ENCODE measurements at places on chromosomes 2 and 18. TPM values are rescaled to one million over a fixed set of nuclear protein-coding genes. Genes with fewer than 3 reads are reported as not detected.
A peak's percentile ranks its signal among the peaks of the same experiment; 100 is the strongest.

- no peaks in the 10 kb centered on the region for H3K4me1 ChIP-seq
- no peak overlapping the region for H3K4me3 ChIP-seq
- H3K27me3 ChIP-seq: no peaks in the 10 kb centered on the region
- no peaks in the 10 kb centered on the region for H3K36me3 ChIP-seq
- DNase-seq: peak; percentile 20
Observed at GRCh38 chr2:17757321-17757720, 3.4 kb downstream of the GEN1 start.

TBR1 gene
- total RNA-seq: not detected

DNA sequence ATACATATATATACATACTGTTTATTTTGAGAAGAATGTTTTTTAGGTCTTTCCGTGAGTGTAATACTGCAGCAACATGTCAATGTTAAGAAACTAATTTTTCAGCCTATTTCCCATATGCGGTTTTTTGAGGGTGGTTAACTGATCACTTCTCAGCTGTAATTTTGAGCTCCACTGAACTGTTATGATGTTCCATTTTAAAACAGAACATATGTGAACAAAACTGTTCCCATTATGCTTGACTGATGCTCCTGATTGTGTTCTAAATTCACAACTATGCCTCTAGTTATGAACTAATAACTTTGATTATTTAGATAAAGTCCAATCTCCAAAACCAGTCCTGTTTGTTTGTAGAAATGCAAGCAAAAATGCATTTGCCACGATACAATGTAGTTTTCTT, 511.2 kb upstream of the FSIP2 start:
- H3K4me1 ChIP-seq: no peaks in the 10 kb centered on the region
- DNase-seq: no peak
- no peaks in the 10 kb centered on the region for H3K27me3 ChIP-seq
- H3K4me3 ChIP-seq: no peak overlapping the region

TMEM178A gene
- total RNA-seq: 0.18 TPM

TBC1D8 gene
- total RNA-seq: 1.3 TPM

DNA sequence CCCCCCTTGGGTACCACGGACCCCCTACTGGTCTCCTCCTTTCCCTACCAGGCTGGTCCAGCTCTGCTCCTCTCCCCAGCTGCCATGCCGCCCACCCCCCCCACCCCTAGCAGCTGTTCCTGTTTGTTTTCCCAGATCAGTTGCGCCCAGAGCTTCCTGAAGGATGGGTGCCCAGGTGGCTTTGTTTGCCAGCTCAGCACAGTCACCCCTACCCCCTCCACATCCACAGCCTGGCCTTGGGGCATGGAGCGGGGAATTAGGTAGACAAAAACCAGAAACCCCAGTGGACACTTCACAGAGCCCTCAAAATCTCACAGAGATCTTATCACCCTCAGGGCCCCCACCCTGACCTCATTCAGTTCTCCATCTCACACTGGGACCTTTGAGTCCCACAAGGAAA, 3.7 kb upstream of the CRYBA2 start:
- DNase-seq: no peak
- H3K4me1 ChIP-seq: no peaks in the 10 kb centered on the region
- H3K27ac ChIP-seq: no peak overlapping the region
- no peaks in the 10 kb centered on the region for H3K36me3 ChIP-seq
- peaks cover 85% of the 10 kb centered on the region for H3K27me3 ChIP-seq

- no peak for DNase-seq
- no peaks in the 10 kb centered on the region for H3K4me1 ChIP-seq
- H3K36me3 ChIP-seq: no peaks in the 10 kb centered on the region
Observed at GRCh38 chr2:1405967-1406366, 7.3 kb upstream of the TPO start.

GRCh38 chr18:50131591-50131990, 63.4 kb downstream of the MYO5B start:
- no peak for DNase-seq
- H3K27me3 ChIP-seq: no peaks in the 10 kb centered on the region
- no peak overlapping the region for H3K4me3 ChIP-seq
- no peaks in the 10 kb centered on the region for H3K36me3 ChIP-seq
- no peak overlapping the region for H3K27ac ChIP-seq
- no peaks in the 10 kb centered on the region for H3K4me1 ChIP-seq

- H3K4me1 ChIP-seq: no peaks in the 10 kb centered on the region
- peak overlapping the region; percentile 15 for H3K27ac ChIP-seq
- peak; percentile 15 for DNase-seq
- H3K27me3 ChIP-seq: no peaks in the 10 kb centered on the region
- no peaks in the 10 kb centered on the region for H3K36me3 ChIP-seq
Observed at GRCh38 chr2:60882971-60883753, 1.8 kb downstream of the REL start.

CCDC68 gene
- 0.54 TPM for total RNA-seq

DNA sequence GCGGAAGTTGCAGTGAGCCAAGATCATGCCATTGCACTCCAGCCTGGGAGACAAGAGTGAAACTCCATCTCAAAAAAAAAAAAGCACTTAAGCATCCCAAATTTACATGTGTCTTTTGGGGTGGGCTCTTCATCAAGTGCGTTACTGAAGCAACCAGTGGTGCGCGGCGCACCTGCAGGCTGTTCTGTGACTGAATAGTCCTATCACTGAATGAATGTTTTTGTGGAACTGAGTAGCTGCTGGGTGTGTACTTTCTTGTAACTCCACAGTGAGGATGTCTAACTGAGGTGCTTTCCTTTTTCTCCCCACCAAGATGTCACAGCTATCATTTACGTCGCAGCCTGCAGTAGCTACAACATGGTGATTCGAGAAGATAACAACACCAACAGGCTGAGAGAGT, 17.0 kb downstream of the CHMP1B start:
- H3K4me3 ChIP-seq: no peak overlapping the region
- H3K27ac ChIP-seq: no peak overlapping the region
- no peaks in the 10 kb centered on the region for H3K36me3 ChIP-seq
- DNase-seq: no peak

TLX2 gene
- not detected for total RNA-seq

ALPG gene
- not detected for total RNA-seq

DNA sequence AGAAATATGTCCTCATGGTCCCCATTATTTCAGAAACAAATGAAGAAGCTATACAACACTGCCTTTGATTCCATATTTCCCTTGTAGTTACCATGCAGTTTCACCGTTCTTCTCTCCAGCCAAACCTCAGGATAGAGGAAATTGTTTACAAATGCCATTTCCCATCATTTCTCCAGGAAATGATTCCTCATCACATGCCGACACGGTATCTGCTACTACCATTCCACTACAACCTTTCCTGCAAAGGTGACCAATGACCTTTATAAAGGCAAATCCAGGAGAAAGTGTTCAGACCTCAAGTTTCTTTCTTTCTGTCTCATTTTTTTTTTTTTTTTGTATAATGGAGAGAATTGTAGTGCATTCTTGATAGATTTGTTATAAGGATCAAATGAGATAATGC, 460.8 kb upstream of the CDH20 start:
- no peak overlapping the region for H3K27ac ChIP-seq
- H3K36me3 ChIP-seq: no peaks in the 10 kb centered on the region
- H3K4me3 ChIP-seq: no peak overlapping the region
- H3K4me1 ChIP-seq: no peaks in the 10 kb centered on the region

- no peaks in the 10 kb centered on the region for H3K27me3 ChIP-seq
- H3K36me3 ChIP-seq: no peaks in the 10 kb centered on the region
- no peak for DNase-seq
- no peak overlapping the region for H3K4me3 ChIP-seq
- H3K4me1 ChIP-seq: no peaks in the 10 kb centered on the region
- H3K27ac ChIP-seq: no peak overlapping the region
Observed at GRCh38 chr2:103179798-103180197, 418.0 kb downstream of the TMEM182 start.

DNA sequence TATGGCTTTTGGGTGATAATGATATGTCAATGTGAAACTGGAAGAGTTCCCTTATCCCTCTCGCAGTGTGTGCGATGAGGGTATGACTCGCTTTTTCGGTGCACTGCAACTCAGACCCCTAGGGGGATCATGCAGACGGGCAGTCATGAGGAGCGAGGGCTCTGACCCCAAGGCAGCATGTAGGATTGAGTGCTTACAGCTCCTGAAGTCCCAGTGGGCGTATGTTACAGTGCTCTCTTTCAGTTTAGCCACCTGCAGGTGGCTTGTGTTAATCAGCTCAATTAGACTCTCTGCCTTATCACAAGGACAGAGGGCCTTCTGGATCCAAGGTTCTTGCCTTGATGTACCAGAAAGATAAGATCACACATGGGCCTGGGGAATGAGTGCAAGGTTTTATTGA, 1269.9 kb upstream of the GYPC start:
- H3K36me3 ChIP-seq: no peaks in the 10 kb centered on the region
- no peak overlapping the region for H3K27ac ChIP-seq
- H3K4me3 ChIP-seq: no peak overlapping the region
- no peaks in the 10 kb centered on the region for H3K27me3 ChIP-seq
- H3K4me1 ChIP-seq: no peaks in the 10 kb centered on the region

DNA sequence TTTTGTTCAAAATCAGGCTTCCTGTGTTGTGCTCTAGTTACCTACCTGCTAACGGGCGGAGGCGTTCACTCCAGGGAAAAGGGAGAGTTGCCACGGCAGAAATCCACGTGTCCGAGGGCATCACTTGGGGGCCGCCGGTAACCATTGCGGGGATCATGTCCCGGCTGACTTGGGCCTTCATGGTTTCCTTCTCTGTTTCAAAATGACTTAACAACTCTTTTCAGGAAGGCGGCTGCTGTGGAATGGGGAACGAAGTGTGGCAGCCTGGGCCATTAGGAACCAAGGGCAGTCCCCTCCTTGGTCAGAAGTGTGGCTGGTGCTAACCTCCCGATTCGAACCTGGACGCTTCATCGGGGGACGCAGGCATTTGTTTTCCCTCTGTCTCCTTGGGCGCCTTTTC, 56.8 kb downstream of the INPP5D start:
- peaks cover 5% of the 10 kb centered on the region for H3K27me3 ChIP-seq
- no peak overlapping the region for H3K27ac ChIP-seq
- no peak overlapping the region for H3K4me3 ChIP-seq
- no peak for DNase-seq
- H3K36me3 ChIP-seq: no peaks in the 10 kb centered on the region

DNA sequence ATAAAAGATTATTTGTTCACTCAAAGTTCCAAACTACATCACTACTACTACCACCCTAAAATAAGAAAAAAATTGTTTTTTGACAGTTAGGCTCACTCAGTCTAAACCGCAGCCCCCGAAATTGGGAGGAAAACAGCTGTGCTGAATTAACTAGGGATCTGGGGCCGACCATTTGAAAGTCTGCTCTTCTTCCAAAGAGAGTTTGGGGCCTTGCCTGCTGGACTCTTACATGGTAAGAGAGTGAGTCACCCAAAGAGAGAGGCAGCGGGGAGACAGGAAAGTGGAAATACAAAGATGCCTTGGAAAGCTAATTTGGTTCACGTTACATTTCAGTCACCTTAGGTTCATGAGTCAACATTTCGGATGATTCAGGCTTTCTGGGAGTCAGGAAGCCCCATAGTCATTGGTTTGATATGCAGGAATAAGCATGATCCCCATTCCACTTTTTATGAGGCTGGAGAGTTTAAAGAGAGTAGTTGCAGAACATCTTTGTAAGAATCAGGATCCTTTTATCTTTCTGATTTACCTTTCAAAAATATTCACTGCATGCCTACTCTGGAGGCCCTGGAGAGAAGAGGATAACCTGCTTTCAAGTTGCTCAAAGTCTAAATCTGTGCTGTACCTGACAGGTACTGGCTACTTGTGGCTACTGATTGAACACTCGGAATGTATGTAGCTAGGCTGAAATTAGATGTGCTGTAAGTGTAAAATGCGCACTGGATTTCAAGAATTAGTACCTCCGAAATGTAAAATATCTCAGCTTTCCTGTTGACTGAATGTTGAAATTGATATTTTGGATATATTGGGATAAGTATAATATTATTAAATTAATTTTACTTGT, 995 bp upstream of the RTN4 start:
- 0 out of 2 replicates have a peak, but pooled peaks cover 2% of the 10 kb centered on the region for H3K4me1 ChIP-seq
- peak overlapping the region; percentile 46 for H3K4me3 ChIP-seq
- no peaks in the 10 kb centered on the region for H3K27me3 ChIP-seq
- H3K36me3 ChIP-seq: peaks cover 2% of the 10 kb centered on the region
- peak; percentile 100 for DNase-seq

IL36A gene
- total RNA-seq: not detected

DNA sequence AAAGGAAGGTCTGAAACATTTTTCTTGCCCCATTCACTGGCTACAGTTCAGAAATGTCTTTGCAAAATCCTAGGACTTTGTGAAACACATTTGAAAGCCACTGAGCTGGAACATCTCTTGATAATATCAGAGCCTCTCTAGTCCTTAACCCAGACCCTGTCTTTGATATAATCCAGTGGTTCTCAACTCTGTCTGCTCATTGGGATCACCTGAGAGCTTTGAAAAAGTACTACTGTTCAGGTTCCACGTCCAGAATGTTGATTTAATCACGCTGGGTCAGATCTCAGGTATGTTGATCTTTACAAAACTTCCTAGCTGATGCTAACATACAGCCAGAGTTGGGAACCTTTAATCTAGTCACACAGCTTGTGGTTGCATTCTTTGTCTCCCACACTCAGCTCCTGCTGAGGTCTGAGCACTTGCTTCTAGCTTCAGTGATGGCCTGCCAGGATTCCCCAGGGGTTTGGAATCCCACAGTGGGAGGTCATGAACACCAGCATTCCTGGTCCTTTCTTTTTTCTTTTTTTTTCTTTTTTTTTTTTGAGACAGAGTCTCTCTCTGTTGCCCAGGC, 262.7 kb downstream of the SETBP1 start:
- H3K27ac ChIP-seq: no peak overlapping the region
- no peak overlapping the region for H3K4me3 ChIP-seq
- peaks cover 2% of the 10 kb centered on the region for H3K4me1 ChIP-seq
- no peaks in the 10 kb centered on the region for H3K36me3 ChIP-seq
- H3K27me3 ChIP-seq: no peaks in the 10 kb centered on the region

UGT1A9 gene
- total RNA-seq: not detected

DNA sequence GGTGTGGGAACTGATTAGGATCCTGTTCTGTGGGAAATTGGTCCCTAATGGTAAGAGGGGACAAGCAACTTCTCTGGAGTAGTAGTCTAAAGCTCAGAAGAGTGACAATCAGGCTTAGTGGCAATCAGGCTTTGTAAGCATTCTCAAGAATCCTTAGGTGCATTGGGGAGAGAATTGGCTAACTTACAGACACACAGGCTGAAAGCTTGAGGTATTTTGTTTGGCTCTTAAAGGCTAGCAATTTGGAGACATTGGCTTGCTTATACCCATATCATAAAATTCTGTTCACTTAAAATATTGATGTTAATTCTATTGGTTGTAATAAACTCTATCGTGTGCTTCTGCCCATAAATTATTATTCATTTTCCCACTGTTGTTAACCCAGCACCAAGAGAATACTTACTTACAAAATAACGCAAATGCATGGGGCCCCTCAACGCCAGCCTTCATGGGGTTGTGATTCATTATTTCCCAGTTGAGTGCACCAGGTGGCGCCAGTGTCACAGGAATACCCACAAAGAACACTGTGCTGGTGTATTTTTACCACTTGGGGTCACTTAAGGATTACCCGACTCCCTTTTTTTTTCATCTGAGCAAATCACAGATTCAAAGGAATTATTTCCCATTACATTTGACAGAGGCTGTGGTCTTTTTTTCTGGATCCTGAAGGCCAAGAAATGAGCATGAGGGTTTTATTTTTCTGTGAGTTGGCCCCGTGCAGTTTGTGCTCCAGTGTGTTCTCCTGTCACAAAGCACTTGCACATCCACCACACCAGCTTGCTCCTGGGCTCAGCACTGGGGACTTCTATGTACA, 45.5 kb downstream of the DDX1 start:
- no peak overlapping the region for H3K4me3 ChIP-seq
- no peaks in the 10 kb centered on the region for H3K27me3 ChIP-seq
- H3K27ac ChIP-seq: no peak overlapping the region
- DNase-seq: peak; percentile 68

ZC3H8 gene
- 0.18 TPM for total RNA-seq

- H3K4me3 ChIP-seq: no peak overlapping the region
- H3K27me3 ChIP-seq: no peaks in the 10 kb centered on the region
- no peak for DNase-seq
- H3K27ac ChIP-seq: no peak overlapping the region
- peaks cover 30% of the 10 kb centered on the region for H3K36me3 ChIP-seq
Observed at GRCh38 chr2:172600557-172601008, 44.7 kb downstream of the PDK1 start.
